Activated CD4-positive, alpha-beta T cell treated with anti-CD3 and anti-CD28 coated beads for 48 hours (primary cell): ENCODE measurements at places on chromosomes 1 and 21.

GRCh38 chr1:15342408-15342967 lies 67.2 kb upstream of the EFHD2 start:
- DNase-seq = no peak

DNA sequence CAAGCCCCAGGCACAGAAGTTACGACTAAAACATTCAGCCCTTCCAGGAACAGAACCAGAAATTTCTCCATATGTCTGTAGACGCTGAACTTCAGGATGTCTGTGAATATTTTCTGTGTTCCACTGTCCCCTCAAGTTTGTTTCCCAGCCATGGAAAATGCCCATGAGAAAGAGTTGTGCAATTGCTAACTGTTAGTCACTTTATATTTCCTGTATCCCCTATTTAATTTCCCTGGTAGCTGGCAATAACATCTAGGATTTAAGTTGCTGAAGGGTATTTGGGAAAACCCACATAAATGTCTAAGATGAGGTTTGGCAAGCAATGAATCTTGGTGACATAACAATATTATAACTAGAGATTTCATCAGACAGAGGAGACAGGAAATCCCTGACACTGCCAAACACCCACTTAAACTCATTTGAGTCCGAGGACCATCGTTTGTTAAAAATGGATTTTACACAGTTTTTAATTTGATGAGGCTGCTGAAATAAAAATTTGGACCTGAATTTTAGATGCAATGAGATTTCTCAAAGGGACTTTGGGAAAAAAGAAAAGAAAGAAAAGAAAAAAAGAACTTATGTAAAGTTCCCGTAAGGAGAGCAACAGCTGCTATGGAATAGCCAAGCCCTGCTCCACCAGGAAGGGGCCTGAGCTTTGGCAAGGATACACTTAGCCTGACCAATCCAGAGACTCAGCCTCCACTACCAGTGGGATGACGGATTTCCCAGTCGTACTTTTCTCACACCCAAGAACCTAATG lies 21.8 kb upstream of the ERRFI1 start:
- no peak for DNase-seq

GRCh38 chr1:159173320-159173719 lies 1.9 kb downstream of the CADM3 start:
- DNase-seq = no peak

DNA sequence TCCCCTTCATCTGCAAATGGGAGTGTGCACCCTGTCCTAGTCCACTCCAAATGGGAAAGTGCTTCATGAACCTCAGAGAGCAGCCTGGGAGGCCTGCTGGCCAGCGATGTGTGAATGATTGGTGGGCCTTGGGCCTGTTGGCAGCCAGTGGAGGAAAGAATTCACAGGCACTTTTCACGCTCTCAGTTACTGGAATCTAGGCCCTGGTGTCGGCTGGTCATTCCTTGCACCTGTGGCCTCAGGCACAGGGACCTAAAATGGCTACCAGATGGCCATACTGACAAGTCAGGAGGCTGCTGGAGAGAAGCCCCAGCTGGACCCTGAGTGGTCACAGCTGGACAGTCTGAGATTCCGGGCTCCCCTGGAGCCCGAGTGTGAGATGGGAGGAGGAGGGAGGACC lies 18.4 kb upstream of the EDN2 start:
- DNase-seq = no peak

DNA sequence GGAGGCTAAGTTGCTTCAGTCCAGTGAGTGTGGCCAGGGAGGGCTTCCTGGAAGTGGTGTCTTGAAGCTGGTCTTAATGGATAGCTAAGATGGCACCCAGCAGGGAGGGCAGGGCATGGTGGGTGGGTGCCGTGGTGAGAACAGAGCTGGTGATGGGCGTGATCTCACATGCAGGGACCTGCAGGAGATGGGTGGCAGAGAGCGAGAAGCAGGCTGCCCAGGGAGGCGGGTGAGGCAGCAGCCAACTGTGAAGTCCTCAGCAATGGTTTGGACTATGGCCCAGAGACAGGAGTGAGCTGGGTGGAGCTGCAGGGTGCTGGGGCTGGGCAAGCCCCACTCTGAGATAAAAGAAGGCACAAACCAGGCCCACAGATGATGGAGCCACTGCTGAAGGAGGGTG lies 50.7 kb downstream of the UMODL1 start:
- DNase-seq = no peak

- no peak for DNase-seq
Measured at GRCh38 chr1:150999926-151000325, 6.8 kb downstream of the MINDY1 start.

DNA sequence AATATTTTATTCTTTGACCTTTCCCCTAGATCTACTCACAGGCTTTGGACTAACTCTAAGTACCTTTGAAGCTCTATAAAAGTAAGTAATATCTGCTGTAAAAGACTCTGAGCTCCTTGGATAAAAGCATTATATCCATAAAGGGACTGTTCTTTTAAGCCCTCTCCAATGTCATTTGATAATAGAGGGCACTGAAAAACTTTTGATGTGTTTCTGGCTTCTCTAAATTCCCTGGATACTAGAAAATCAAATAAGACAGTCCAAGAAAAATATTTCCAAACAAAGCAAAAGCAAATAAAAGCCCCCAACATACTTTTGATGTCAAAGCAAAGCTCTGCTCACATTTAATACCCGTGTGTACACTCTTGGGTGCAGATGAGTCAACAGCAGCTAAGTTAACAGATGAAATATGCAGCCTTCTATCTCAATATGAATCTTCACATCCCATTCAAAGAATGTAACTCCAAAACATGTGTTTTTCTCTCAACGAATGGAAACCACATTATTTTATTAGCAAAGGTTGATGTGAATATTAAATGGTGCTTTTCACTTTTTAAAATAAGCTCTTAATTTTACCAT lies 230.3 kb downstream of the CENPF start:
- no peak for DNase-seq

- peak; percentile 16 for DNase-seq
Measured at GRCh38 chr1:232440325-232441035, 189.5 kb downstream of the SIPA1L2 start.

- no peak for DNase-seq
Measured at GRCh38 chr1:204294357-204294756, 65.4 kb downstream of the PLEKHA6 start.

- DNase-seq = no peak
Measured at GRCh38 chr1:92886886-92887419, 55.1 kb downstream of the RPL5 start.

DNA sequence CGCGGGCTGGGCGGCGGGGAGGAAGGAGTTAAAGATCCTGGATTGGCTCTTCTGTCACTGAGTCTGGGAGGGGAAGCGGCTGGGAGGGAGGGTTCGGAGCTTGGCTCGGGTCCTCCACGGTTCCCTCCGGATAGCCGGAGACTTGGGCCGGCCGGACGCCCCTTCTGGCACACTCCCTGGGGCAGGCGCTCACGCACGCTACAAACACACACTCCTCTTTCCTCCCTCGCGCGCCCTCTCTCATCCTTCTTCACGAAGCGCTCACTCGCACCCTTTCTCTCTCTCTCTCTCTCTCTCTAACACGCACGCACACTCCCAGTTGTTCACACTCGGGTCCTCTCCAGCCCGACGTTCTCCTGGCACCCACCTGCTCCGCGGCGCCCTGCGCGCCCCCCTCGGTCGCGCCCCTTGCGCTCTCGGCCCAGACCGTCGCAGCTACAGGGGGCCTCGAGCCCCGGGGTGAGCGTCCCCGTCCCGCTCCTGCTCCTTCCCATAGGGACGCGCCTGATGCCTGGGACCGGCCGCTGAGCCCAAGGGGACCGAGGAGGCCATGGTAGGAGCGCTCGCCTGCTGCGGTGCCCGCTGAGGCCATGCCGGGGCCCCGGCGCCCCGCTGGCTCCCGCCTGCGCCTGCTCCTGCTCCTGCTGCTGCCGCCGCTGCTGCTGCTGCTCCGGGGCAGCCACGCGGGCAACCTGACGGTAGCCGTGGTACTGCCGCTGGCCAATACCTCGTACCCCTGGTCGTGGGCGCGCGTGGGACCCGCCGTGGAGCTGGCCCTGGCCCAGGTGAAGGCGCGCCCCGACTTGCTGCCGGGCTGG lies at the start of gene NPR1:
Gene NPR1 (plus strand): TSS at position 170 of the 818 bp plus-strand sequence. CDS start 421 bp downstream, at position 591.
- peak; percentile 31 for DNase-seq

- DNase-seq = no peak
Measured at GRCh38 chr1:59391212-59392179, 94.6 kb downstream of the FGGY start.

- DNase-seq = no peak
Measured at GRCh38 chr1:109877317-109877771, 33.3 kb upstream of the CSF1 start.

GRCh38 chr1:51969038-51969705 lies 21.3 kb downstream of the RAB3B start:
- DNase-seq = no peak

GRCh38 chr1:161342177-161342576 lies 25.5 kb downstream of the CFAP126 start:
- no peak for DNase-seq

- peak; percentile 12 for DNase-seq
Measured at GRCh38 chr1:24236789-24237371, 49.8 kb upstream of the IFNLR1 start.

GRCh38 chr1:157101149-157101548 lies 1.5 kb upstream of the ETV3L start:
- DNase-seq = no peak

DNA sequence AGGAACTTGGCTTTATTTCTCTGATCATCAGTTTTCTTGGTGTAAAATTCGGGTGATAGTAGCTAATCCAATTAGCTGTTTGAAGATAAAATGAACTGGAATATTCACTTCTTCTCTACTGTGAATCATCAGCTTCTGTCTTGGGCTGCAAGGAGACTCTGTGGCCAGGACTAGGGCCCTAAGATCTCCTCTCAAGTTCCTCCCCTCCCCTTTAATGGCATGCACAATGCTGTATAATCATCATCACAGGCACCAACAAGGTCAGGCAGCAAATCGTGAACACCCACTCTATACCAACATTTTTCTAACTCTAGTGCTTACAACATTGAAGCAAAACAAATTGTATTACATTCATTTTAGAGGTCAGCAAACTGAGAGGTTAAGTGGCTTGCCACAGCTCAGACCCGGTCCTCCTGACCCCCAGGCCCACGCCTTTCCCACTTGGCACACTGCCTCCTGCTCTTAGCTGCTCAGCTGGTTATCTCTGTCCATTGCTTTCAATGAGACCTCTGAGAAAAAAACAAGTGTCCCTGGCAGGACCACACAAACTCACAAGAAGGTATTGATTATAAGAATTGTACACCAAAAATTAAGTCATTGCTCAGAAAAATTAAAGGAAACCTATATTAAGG lies 31.8 kb downstream of the LRRC52 start:
- DNase-seq = no peak

GRCh38 chr1:13593511-13594131 lies 10.0 kb downstream of the PDPN start:
- no peak for DNase-seq

DNA sequence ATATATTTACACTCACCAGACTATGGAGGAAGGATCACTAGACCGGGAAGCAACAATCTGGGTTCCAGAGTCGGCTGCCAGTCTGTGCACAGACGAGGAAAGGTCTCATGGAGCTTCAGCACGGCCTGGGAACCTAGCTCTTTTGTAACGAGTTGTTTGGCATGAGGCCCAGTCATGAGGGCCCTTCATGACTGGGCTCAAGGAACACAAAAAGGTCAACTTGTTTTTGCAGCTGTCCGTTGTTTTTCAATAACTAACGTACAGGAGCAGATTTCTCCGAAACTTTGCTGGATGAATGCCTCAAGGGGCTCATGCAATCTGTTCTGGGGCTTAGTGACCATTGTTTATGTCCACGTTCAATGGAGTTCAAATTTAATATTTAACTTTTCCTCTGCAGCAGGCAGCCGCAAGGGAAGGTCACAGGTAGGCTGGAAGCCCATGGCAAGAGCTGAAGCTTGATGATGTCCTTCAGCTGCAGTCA lies 5.9 kb upstream of the STUM start:
- DNase-seq = no peak

DNA sequence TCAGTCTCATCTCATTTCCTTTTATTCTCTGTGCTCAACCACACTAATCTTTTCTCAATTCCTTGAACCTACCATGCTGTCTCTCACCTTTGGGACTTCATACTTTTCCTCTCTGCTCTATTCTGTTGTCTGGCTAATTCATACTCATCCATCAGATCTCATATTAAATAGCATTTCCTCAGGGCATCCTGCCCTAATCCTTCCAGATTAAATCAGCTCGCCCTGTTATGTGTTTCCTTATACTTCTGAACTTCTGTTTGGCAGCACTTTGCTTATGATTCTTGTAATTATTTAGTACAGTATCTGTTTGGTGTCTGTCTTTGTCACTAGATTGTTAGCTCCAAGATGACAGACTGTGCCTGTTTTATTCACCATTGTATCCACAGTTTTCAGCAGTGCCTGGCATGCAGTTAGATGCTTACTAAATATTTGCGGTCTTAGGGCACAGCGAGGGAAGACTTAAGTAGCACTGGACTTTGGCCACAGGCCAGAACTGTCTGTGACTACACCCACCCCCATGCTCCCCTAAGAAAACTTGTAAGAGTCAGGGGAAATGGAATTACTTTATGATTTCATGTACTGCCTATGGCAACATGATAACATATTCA lies 9.9 kb upstream of the CAP1 start:
- DNase-seq = no peak

- no peak for DNase-seq
Measured at GRCh38 chr1:1594602-1595260, 5.2 kb downstream of the FNDC10 start.

GRCh38 chr1:200793677-200794076 lies 55.0 kb downstream of the CAMSAP2 start:
- no peak for DNase-seq

DNA sequence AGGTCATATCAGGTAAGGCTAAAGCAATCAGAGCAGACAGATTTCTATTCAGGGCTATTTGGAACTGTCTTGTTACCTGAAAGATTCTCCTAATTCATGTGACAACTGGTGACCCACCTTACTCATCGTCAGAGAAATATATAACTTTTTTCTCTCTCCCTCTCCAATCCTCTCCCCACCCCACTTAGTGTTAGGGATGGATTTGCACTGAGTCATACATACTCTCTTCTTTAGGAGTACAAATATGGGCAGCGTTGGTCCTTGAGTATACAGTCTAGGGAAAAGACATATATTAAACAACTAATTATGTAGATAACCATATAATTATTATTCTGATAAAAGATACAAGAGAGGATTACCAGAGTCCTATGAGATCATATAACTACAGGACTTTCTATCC lies 246.3 kb downstream of the HHIPL2 start:
- no peak for DNase-seq

GRCh38 chr1:10796029-10796944 lies at the start of gene CASZ1:
Gene CASZ1 (minus strand): TSS chr1:10796646. CDS start chr1:10693889, 102,757 bp downstream.
- DNase-seq = peak; percentile 12

GRCh38 chr21:30563072-30563471 lies 2.0 kb upstream of the KRTAP19-7 start:
- DNase-seq = no peak

GRCh38 chr1:88504601-88505000 lies 179.5 kb upstream of the PKN2 start:
- DNase-seq = no peak
